ENCODE measurements at places on chromosomes 7 and 10.

DNA sequence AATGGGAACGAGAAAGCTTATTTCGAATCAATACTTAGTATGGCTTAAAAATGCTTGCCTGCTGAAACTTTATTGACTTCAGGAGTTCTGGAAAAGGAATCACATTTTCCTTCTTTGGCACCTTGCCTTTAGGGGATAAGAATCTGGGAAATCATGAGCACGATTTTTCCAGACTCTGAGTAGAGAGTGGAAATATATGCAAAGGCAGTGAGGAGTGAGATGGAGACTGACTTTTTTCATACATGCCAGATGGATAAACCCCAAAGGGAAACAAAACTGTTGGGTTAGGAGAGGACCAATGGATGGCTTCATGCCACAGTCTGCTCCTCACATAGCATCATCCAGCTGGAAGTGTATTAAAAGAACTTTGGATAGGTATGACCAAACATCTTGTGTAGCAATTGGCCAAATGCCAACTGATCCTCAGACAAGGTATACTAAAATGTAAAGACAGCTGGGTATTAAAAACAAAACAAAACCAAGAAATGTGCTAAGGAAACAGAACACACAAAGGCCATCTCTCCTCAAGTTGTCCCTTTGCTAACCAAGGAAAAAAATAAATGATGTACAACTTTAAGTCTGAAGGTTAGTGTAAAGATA is 1.7 kb downstream of the COL28A1 start:
- DNase-seq, result no peak

GRCh38 chr7:88450874-88451273 is 144.2 kb upstream of the STEAP4 start:
- no peak for DNase-seq

GRCh38 chr10:119306514-119306951 is 99.2 kb downstream of the GRK5 start:
- DNase-seq, result no peak

DNA sequence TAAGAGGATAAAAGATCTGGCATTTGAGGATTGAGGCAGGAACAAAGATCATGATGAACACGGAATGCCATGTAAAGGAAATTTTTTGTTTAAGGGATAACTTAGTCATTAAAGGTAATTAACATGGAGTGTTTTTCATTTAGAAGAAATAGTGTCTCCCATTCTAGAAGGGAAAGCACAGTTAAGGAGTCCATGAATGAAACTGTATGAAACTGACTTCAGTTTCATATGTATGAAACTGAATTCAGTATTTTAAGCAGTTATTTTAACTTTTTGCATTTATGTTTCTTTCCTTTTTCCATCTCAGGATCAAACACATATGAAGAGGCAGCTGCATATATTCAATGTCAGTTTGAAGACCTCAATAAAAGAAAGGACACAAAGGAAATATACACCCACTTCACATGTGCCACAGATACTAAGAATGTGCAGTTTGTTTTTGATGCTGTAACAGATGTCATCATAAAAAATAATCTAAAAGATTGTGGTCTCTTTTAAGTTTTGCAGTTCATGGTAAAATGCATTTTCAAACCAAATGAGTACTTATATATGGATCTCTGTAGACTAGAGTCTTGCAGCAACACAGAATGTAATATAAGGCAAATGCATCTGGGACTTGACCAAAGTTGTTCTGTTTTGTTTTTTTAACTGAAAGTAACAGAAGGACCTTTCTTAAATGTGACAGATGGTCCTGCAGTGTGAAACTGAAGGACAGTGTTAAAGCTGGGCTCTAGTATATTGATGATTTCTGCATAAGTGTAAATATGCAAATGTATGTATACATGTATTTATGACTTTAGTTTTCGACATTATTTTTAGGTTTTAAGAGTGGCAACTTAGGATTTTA is 82.6 kb downstream of the GNAI1 start:
- DNase-seq, result no peak

DNA sequence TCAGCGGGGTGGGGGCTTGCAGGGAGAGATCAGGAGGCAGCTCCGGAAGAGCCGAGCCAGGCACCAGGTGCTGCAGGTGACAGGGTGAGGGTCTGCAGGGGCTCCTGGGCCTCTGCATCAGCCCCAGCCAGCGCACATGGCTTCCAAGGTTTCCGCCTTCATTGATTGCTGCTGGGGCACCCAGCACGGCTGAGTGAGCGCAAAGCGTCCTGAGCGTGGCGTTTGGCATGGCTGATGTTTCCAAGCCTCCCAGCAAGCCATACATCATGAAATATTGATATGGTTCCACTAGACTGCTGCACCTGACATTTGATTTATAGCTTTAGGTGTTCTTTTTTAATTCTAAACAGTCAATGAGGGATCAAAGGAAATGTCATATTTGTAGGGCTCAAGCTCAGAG is 259.0 kb downstream of the WDR37 start:
- no peak for DNase-seq

- no peak for DNase-seq
Measured at GRCh38 chr7:46297515-46297914, 376.4 kb upstream of the IGFBP3 start.

DNA sequence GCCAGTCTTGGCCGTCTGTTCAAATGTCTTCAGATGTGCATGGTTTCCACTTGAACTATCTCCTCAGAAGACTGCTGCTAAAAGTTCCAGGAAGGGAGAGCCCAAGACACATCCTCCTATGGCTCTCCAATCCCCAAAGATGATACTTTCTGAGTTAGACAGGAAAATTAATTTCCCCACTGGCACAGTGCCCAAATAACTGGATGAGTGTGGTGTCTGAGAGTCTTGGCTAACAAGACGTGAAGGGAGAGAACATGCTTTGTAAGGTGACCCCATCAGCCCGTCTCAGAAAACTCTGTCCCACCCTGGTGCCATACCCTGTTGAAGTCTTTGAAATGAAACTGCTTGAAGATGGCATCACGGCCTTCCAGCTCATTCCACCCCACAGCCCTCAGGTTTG is 2.9 kb downstream of the PCBD1 start:
- no peak for DNase-seq

DNA sequence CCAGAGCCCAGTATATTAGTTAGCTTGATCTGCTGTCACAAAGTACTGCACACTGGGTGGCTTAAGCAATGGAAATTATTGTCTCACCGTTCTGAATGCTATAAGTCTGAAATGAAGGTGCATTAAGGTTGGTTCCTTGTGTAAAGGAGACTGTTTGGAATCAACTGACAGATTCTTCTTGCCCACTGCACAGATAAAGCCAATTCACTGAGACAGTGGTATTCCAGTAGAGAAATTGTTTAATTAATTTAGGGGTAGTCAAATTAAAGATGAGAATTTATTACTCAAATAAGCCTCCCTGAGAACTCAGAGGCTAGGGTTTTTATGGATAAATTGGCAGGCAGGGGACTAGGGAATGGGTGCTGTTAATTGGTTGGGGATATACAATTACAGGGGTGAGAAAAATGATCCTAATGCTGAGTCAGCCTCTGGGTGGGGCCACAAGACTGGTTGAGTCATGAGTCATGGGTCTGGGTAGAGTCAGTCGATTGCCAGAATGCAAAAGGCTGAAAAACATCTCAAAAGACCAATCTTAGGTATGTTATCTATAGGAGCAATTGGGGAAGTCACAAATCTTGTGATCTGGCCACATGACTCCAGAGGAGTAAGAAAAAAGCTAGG is 23.5 kb upstream of the SAMD9L start:
- DNase-seq, result no peak

- no peak for DNase-seq
Measured at GRCh38 chr7:118129041-118129795, 54.7 kb upstream of the LSM8 start.

GRCh38 chr10:121981346-121981745 is 6.3 kb upstream of the NSMCE4A start:
- no peak for DNase-seq

GRCh38 chr10:24201503-24202180 is 7.3 kb upstream of the KIAA1217 start:
- DNase-seq, result no peak

GRCh38 chr10:59173414-59173813 is 3.0 kb upstream of the PHYHIPL start:
- DNase-seq, result no peak

- DNase-seq, result no peak
Measured at GRCh38 chr10:52631146-52631545, 141.4 kb downstream of the MBL2 start.

DNA sequence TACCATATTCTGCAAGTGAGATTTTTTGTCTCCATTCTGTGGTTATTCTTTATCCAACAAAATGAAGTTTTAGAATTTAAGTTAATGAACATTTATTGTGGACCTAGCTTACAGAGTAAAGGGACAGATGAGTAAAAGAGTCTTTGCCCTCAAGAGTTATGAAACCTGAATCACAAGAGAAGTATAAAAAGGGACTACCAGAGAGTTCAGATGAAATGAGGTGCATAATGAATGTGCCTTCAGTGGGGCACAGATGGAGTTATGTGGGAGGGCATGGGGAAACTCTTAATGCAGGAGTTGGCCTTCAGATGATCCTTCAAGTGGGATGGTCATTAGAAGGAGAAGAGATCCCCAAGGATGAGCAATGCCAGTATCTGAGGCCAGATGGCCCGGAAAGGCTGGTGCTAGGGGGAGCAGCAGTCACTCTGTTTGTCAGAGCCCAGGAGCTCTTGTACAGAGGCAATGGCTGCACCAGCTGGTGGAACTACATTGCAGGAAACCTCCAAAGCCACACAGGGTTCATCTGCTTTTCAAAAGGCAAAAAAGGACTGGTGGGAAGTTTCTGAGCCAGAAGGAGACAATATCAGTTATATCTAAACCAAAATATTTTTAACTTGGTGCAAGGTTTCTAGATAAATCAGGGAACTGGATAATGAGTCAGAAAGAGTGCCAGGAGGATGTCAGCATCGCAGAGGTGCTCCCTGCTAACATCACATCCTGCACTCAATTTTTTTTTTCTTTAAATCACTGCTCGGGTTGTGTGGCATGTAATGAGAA is 162.0 kb downstream of the KLF6 start:
- no peak for DNase-seq

- no peak for DNase-seq
Measured at GRCh38 chr7:141410353-141411000, 140.7 kb upstream of the AGK start.

DNA sequence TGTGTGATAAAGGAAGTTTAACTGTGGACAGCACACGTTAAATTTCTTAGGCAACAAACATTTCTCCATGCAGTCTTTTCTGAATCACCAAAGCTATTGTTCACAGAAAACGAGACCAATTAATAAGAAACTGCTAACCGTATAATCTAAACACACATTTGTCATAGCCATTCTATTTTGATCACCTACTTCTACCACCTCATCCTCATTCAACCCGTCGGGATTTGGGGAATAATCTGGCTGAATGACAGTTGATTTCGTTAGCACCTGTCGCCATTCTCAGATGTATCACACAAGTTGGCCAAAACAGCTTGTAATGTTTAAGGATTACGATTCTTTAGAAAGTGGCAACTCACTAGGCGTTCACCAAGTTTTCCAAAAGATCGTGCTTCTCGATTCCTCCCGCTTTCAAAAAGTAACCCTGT is 1.2 kb downstream of the EZH2 start:
- DNase-seq, result no peak

- DNase-seq, result no peak
Measured at GRCh38 chr10:125038637-125039036, 96.7 kb downstream of the ZRANB1 start.

GRCh38 chr10:44965104-44965503 is 5.5 kb downstream of the RASSF4 start:
- no peak for DNase-seq

DNA sequence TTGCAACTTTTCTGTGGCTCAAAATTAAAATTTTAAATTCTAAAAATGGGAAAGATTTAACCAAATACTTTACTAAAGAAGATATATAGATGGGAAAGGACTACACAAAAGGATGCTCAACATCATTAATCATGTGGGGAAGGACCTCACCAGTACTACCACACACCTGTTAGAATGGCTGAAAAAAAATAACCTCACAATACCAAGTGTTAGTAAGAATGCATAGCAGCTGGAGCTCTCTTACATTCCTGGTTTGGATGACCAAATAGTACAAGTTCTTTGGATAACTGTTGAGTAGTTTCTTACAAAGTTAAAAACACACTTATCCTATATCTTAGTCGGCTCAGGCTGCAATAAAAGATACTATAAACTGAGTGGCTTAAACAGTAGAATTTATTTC is 33.9 kb downstream of the LIPJ start:
- DNase-seq, result no peak

DNA sequence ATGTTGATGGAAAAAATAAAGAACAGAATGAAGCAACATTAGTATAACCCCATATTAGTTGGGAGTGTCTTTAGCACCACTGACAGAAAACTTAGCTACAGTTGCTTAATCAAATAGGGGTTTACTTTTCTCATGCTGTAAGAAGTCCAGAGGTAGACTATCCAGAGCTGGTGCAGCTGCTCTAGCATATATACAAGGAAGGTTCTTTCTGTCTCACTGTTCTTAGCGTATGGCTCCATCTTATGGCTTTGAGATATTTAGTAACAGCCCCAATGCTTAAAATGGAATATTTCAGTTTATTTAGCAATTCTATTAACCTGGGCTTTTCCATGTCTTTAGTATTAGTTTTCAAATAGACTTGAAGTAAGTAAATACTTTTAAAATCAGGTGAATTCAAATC is 15.2 kb upstream of the WNT2 start:
- no peak for DNase-seq

DNA sequence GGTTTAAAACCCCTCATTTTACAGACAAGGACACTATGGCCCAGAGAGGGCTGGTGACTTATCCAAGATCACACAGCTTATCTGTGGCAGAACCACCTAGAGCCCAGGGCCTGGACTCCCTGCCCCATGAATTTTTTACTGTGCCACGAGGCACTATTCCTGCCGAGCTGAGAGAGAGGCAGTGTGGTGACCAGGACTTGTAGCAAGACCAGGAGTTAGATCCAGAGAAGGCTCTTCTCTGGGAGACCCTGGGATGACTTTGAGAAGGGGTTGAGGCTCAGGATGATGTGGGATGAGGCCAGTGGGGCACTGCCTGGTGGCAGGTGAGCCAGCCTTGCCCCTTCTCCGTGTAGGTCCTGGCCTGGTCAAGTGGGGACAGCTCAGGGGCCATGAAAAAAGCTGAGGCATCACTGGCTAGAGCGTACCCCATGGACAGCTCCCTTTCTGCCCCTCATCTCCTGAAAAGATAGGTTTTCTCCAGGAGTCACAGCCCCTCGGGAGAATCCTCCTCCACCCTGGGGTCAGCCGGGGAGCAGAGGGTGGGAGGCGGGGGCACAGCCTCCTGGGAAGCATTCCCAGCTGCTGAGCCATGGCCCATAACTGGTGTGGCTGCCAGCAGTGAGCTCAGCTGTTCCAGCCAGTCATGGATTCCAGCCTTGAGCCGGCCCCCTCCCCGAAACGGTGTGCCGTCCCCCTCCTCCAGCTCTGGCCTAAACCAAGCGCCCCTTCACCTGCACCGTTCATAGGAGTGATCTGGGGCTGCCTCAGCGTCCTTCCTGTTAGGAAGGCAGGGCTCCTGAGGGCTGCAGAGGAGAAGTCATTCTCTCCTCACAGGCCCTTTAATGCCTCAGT is 5.8 kb downstream of the FLNC start:
- DNase-seq, result no peak
